ENCODE measurements at places on chromosomes 12 and 14.
A peak's percentile ranks its signal among the peaks of the same experiment; 100 is the strongest.

- DNase-seq = no peak
Measured at GRCh38 chr14:101004954-101005353, 101.4 kb upstream of the RTL1 start.

- DNase-seq = peak; percentile 18
Measured at GRCh38 chr14:103071544-103072251, 12.3 kb upstream of the LBHD2 start.

DNA sequence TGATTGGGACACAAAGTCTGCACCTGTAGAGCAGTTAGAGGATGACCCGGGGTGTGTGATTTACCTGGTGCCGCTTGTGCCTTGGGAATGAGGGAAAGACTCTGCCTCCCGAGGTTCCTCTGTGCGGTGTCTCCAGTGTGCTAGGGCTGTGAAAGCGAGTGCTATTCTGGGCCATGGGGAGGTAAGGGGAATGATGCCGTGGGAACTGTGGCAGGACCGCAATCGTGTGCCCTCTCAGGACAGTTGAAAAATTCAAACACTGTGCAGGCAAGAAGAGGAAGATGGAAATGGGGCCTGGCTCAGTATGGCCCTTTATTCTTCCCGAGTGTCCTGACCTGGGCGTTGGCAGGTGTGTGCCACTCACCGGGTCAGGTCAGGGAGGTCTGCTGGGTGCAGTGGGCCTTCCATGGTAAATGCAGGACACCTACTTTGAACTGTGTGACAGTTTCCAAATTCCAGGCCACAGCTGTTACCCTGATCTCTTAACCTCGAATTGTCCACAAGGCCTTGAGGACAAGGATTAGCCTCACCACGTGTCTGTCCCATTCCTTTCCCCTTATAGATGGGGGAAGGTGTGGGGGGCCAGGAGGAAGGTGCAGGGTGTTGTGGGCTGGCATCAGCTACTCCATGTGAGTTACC lies 1.4 kb downstream of the SIVA1 start:
- no peak for DNase-seq

- no peak for DNase-seq
Measured at GRCh38 chr12:80979816-80980215, 42.1 kb upstream of the LIN7A start.

GRCh38 chr12:13039328-13039956 lies 4.7 kb upstream of the FAM234B start:
- no peak for DNase-seq

DNA sequence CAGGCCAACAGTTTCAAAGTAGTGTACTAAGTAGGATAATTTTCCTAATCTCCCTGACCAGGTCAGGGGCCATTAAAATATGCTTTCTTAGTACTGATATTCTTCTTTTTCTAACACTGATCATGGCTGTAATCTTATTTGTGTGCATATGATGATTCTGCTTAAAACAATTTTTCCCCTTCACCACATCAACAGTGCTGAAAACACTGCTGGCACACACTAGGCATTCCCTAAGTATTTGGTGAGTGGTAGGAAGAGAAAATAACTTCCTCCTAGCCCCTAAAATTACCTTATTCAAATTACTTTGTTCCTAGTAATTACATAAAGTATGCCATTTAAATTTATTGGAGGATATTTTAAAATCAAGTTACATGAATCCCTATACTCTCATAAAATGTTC lies 49.9 kb upstream of the BBS10 start:
- no peak for DNase-seq

- no peak for DNase-seq
Measured at GRCh38 chr12:131051155-131051473, 97.4 kb downstream of the ADGRD1 start.

GRCh38 chr12:108016022-108016564 lies 113.0 kb upstream of the WSCD2 start:
- no peak for DNase-seq

DNA sequence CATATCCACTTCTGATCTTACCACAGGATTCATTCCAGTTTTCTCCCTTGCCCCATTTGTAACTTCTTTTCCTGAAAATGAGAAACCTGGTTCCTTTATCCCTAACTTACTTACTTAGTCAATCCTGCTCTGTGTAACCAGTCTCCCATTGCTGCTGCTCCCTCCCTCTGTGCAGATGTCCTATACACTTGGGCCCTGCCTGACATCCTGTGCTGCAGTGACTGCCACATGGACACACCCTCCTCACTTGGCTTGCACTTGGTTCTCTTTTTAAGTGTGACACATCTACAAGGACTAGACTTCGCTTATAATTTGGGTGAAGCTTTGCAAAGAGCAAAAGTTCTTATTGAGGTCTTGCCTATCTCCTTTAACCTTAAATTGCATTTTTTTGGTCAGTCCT lies 51.4 kb downstream of the FGD4 start:
- DNase-seq = no peak

DNA sequence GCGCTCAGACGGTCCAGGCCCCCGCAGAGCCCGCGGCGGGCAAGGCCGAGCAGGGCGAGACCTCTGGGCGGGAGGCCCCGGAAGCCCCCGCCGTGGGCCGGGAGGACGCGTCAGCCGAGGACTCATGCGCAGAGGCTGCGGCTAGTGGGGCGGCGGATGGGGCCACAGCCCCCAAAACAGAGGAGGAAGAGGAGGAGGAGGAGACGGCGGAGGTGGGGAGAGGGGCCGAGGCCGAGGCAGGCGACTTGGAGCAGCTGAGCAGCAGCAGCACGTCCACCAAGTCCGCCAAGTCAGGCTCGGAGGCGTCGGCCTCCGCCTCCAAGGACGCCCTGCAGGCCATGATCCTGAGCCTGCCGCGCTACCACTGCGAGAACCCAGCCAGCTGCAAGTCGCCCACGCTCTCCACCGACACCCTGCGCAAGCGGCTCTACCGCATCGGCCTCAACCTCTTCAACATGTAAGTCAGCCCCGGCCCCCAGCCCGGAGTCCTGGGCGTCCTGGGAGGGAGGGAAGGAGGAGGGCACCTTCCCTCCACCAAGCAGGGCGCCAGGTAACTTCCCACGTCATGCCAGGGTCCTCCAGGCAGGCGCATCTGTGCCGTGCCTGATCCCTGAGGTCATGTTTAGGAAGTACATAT lies 72.4 kb downstream of the IQSEC3 start:
- DNase-seq = peak; percentile 75

- no peak for DNase-seq
Measured at GRCh38 chr12:41966001-41966400, 178.7 kb downstream of the GXYLT1 start.

- no peak for DNase-seq
Measured at GRCh38 chr14:24271834-24272263, 452 bp upstream of the RABGGTA start.

GRCh38 chr12:31783996-31784645 lies 55.3 kb upstream of the AMN1 start:
- DNase-seq = no peak

- no peak for DNase-seq
Measured at GRCh38 chr14:59292921-59293534, 104.6 kb downstream of the DAAM1 start.

- DNase-seq = no peak
Measured at GRCh38 chr14:64501411-64502171, 2.0 kb downstream of the ZBTB25 start.

DNA sequence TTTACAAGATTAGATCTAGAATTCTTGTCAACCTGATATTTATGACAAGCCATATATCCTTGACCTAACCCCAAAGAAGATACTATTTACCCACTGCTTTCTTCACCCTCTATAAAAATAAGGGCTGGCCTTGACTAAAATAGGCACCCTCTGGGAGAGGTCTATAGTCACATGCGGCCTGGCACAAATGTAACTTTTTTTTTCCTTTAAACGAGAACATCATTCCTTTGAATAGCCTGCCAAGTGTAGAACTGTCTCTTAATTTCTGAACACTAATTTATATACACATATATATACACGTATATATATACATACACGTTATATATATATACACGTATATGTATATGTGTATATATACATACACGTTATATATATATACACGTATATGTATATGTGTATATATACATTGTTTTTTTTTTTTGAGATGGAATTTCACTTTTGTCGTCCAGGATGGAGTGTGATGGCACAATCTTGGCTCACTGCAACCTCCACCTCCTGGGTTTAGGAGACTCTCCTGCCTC lies 18.6 kb downstream of the PPTC7 start:
- no peak for DNase-seq

- no peak for DNase-seq
Measured at GRCh38 chr12:120194226-120194533, 335 bp downstream of the GCN1 start.

DNA sequence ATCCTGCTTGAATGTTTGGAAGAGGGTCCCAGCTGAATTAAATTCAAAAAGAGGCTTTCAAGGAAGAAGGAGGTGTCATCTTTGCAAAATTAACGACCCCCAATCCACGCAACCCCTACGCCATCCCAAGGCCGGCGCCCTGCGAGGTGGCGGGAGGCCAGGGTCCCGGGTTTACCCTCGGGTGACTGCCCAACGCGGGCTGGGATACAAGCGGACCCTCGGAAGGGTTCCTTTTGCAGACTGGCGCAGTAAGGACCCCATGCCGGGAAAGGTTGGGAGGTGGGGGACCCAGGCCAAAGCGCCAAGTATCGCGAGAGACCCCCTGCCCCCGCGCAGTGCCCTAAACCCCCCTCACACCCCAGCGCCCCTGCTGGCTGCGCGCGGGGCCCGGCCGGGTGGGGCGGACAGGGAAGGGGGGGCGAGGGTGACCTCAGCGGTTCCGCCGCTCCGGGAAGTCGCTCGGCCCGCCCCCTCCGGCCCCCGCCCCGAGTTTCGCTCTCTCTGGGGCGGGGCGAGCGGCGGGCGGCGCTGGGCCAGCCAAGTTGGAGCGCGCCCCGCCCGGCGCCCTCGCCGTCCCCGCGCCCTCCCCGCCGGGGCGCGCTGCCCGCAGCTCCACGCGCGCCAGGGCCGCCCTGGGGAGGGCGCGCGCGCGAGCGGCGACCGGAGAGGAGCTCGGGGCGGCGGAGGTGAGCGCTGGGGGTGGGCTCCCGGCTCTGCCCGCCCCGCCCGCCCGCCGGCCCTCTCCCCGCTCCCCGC lies 708 bp upstream of the ZBTB42 start:
- peak; percentile 96 for DNase-seq

DNA sequence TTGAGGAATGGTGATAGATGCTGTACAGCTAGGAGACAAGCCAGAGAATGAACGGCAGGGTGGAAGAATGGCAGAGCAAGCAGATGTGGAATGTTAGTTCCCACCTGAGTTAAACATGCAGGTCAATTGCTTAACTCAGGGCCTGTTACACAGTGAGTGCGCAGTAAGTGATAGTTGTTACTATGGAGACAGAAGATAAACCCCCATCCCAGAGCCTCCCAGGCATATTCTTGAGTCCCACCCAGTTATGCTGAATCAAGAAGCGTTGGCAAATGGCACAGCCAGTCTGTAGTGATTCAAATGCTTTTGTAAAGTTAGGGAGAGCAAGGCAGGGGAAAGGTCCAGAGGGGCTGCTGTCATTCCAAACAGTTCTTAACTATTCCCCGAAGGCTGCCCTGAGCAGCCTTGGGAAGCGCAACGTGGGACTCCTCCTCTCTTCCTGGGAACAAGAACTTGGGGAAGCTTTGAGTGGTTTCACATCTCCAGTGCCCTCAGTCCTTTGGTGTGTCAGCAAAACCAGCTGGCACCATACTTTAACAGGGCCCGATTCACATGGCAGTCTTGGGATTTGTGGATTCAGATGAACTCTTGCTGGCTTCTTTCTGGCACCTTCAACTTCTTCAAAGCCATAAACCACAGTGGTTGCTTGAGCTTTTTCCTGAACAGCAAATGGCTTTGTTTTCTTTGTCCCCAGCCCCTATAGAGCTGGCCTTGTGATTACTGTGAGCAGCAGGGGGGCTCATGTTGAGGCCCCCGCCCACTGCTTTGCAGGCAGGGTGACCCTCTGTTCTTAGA lies 66.4 kb downstream of the PPM1A start:
- no peak for DNase-seq

GRCh38 chr14:45198551-45198950 lies 54.5 kb downstream of the MIS18BP1 start:
- DNase-seq = no peak

DNA sequence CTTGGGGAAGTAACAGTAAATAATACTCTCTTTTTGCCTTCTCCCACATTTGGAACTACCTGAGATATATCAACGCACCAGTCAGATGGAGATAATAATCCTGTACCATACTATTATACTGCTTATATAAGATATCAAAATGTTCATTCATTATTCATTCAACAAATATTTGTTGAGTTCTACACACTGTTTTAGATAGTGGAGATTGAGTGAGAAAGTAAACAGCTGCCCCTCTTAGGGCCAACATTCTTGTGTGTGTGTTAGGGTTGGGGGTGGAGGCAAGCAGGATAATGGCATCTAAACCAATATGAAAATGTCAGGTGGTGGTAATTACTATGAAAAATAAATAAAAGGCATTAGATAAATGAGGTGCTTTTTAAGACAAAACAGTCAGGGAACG lies 14.0 kb downstream of the MIS18BP1 start:
- DNase-seq = no peak

GRCh38 chr14:61549425-61549824 lies 145.9 kb upstream of the HIF1A start:
- DNase-seq = no peak
